ENCODE measurements at places on chromosomes 2 and 18.

GRCh38 chr2:181741756-181742155 lies 61.4 kb upstream of the NEUROD1 start:
- H3K4me1 ChIP-seq = no peaks in the 10 kb centered on the region
- no peak overlapping the region for H3K27ac ChIP-seq

DNA sequence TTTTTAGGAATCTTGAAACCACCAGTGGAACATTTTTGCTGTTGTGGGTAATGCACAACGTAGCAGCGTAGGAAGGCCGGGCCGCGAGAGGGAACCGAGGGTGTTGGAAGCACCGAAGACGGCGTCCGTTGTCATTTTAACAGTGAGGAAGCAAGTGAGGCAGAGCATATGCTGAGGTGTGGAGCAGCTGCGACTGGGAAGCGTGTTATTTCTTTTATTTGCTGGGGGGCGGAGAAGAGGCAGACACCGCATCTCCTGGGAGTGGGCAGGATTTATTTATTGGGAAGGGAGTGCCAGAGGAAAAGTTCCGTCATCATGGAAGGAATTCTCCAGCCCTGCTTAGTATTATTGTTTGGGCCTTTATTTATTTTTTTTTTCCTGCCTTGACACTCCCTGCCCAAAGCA lies 232.8 kb downstream of the KLHL29 start:
- DNase-seq = no peak
- no peaks in the 10 kb centered on the region for H3K27me3 ChIP-seq
- H3K36me3 ChIP-seq = no peaks in the 10 kb centered on the region
- peaks cover 15% of the 10 kb centered on the region for H3K4me1 ChIP-seq
- H3K27ac ChIP-seq = no peak overlapping the region

DNA sequence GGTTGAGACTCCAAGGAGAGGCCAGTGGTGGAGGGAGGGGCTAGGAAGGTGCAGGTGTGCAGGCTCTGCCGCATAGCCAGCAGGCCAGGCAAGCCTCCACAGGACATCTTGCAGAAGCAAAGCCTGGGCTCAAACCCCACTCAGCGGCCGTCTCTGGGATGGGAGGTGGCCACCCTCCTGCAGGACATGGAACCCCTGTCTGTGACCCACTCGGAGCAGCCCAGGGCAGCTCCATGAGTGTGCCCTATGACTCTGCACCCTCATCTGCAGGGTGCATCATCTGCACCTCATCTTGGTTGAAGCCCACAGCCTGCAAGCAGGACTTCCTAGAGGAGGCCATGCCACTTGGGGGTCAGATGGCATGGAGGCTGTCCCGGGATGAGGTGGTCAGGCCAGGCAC lies 46.3 kb downstream of the GPC1 start:
- no peaks in the 10 kb centered on the region for H3K27me3 ChIP-seq
- no peak overlapping the region for H3K27ac ChIP-seq

GRCh38 chr2:201558665-201559064 lies 84.6 kb downstream of the TMEM237 start:
- no peak for DNase-seq
- no peak overlapping the region for H3K27ac ChIP-seq
- H3K4me3 ChIP-seq = no peak overlapping the region
- H3K4me1 ChIP-seq = no peaks in the 10 kb centered on the region
- H3K36me3 ChIP-seq = no peaks in the 10 kb centered on the region

- no peak for DNase-seq
- no peak overlapping the region for H3K27ac ChIP-seq
- H3K4me1 ChIP-seq = peaks cover 10% of the 10 kb centered on the region
- no peak overlapping the region for H3K4me3 ChIP-seq
- no peaks in the 10 kb centered on the region for H3K36me3 ChIP-seq
Measured at GRCh38 chr2:111208639-111209038, 87.9 kb downstream of the BCL2L11 start.

DNA sequence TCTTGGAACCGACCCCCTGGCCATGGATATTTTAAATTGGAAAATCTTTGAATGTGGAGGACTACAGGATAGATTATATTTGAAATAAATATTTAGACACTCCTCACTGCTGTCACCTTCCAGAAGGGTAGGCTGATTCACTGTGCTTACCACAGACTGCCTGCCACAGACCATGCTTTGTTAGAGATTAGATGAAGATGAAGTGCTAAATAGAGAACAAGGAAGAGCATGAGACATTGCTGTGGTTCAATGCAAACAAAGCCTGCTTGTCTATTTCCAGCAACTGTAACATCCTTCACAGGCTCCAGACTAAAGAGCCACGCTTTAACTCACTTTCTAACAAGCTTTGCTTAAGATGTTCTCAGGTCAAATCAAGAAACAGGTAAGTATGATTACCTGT lies 81.0 kb upstream of the TMEM17 start:
- no peaks in the 10 kb centered on the region for H3K36me3 ChIP-seq
- no peak for DNase-seq
- H3K27ac ChIP-seq = no peak overlapping the region
- peaks cover 9% of the 10 kb centered on the region for H3K27me3 ChIP-seq
- H3K4me3 ChIP-seq = no peak overlapping the region
- H3K4me1 ChIP-seq = no peaks in the 10 kb centered on the region

DNA sequence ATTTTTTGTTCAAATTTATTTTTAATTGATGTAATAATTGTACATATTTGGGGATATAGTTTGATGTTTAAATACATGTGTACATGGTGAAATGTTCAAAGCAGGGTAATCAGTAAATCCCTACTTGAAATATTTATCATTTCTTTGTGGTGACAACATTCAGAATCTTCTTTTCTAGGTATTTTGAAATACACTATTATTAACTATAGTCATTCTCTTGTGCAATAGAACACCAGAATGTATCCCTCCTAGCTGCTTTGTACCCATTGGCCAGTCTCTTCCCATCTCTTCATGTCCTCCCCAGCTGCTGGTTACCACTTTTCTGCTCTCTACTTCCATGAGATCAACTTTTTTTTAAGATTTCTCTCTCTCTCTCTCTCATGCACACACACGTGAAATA lies 126.5 kb downstream of the ZNF407 start:
- peaks cover 12% of the 10 kb centered on the region for H3K36me3 ChIP-seq
- H3K27me3 ChIP-seq = no peaks in the 10 kb centered on the region
- peaks cover 17% of the 10 kb centered on the region for H3K4me1 ChIP-seq
- DNase-seq = no peak

- no peaks in the 10 kb centered on the region for H3K36me3 ChIP-seq
- no peak for DNase-seq
- H3K27ac ChIP-seq = no peak overlapping the region
- no peaks in the 10 kb centered on the region for H3K4me1 ChIP-seq
Measured at GRCh38 chr2:153940511-153940910, 68.8 kb downstream of the GALNT13 start.

DNA sequence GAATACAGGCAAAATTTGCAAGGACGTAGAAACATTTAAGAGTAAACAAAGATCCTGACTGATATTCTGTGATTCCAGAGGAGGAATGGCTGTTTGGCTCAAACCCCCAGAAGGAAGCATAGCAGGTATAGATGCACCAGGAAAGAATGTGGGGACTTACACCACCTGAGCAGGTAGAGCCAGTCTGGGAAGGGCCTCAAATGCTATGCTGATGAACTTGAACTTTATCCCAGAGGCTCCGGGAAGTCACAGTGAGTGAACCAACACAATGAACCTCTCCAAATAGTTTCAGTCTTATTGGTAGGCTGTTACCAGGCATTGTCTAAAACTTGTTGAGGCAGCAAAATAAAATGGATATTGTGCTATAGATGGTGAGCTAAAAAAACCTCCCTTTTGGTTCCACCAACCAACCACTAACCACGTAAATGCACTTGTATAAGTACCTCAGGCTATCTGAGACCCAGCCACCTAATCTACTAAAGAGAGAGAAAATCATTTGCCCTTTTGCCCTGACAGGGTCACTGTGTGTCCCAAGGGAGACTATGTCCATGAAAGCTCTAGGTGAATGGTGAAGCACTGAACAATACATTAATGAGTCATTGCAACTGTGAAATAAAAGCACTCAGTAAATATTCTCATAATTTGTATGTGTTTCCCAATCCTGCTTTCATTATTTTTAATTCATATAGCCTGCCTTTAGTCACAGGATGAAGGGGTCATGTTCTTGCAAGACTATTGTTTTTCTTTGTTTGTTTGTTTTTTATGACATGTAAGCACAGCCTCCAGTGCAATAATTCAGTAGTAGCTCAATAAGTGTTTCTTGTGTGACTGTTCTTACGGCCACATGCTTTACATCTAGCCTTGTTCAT lies 911.6 kb downstream of the EPHA4 start:
- H3K27me3 ChIP-seq = peaks cover 4% of the 10 kb centered on the region
- H3K36me3 ChIP-seq = no peaks in the 10 kb centered on the region
- no peak overlapping the region for H3K27ac ChIP-seq

DNA sequence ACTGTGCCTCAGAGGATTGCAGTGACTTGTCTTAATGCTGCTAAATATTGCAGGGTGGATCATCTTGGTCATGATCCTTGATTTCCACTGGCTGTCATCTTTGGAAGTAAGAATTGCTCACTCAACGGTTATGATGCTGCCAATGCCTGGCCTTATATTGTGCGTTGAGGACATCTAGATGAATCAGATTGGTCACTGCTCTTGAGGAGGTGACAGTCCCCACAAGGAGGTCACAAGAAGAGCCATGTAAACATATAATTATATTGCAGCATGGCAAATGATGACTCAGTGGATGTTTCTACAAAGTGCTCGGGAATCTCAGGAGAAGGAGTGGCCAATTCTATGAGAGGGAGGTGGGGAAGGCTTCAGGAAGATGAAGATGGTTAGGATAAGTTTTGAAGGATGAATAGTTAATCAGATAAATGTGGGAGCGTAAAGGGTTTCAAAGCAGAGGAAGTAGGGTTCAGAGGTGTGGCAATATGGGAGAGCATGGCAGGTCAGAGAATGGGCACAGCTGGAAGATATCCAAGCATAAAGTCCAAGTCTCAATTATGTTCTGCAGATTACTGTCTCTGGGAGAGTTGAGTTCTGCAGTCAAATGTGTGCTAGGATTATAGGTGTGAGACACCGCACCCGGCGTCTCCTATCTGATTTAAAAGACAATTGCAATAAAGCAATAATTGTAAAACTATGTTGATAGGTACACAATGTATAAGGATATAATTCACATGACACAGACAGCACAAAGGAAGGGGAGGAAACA lies 21.3 kb upstream of the TMEM131 start:
- H3K27me3 ChIP-seq = no peaks in the 10 kb centered on the region
- H3K36me3 ChIP-seq = no peaks in the 10 kb centered on the region
- DNase-seq = no peak

DNA sequence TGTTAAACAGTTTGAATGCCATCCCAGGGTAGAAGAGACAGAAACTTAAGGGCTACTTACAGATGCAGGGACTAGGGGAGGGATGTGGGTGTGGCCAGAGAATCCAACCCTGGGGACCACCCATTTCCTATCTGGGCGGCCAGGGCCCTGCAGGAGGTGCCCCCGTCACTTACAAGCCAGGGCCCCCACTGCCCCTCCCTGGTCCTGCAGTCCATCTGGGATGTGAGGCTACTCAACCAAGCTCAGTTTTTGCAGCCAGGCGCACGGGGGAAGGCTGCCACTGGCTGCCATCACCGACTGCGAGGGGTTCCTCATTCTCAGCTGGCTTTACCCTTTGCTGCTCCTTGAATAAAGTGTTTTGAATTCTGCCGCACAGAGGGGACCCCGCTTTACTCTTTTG lies 42.1 kb downstream of the RRM2 start:
- no peak for DNase-seq
- H3K4me1 ChIP-seq = peaks cover 2% of the 10 kb centered on the region
- peaks cover 9% of the 10 kb centered on the region for H3K36me3 ChIP-seq
- H3K4me3 ChIP-seq = no peak overlapping the region
- no peaks in the 10 kb centered on the region for H3K27me3 ChIP-seq

- no peak overlapping the region for H3K27ac ChIP-seq
- no peak overlapping the region for H3K4me3 ChIP-seq
- no peak for DNase-seq
- H3K36me3 ChIP-seq = no peaks in the 10 kb centered on the region
Measured at GRCh38 chr18:80187956-80188642, 59.2 kb downstream of the PARD6G start.

DNA sequence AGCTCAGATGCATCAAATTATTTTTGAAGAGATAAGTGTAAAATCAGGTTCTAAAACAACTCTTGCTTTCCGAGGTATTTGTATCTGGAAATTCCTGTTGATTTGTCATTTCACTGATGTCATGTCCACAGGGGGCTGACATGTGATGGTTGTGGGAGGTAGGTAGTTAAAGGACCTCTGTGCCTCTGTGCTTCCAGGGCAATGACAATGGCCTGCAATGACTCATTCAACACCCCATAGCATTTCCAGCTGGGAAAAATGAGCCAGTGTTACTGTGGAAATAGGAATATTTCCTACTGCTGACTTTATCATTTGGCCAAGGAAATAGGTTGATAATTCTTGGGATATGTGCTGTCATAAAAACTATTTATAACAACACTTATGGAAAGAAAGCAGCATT lies 86.2 kb upstream of the CCDC195 start:
- DNase-seq = no peak
- no peaks in the 10 kb centered on the region for H3K4me1 ChIP-seq
- H3K27me3 ChIP-seq = no peaks in the 10 kb centered on the region
- no peak overlapping the region for H3K4me3 ChIP-seq
- peaks cover 49% of the 10 kb centered on the region for H3K36me3 ChIP-seq
- no peak overlapping the region for H3K27ac ChIP-seq

- H3K27ac ChIP-seq = no peak overlapping the region
- peak; percentile 8 for DNase-seq
- no peak overlapping the region for H3K4me3 ChIP-seq
- H3K27me3 ChIP-seq = no peaks in the 10 kb centered on the region
- no peaks in the 10 kb centered on the region for H3K4me1 ChIP-seq
Measured at GRCh38 chr2:46876741-46877384, 38.7 kb downstream of the MCFD2 start.

GRCh38 chr2:113676623-113677266 lies 49.7 kb downstream of the RABL2A start:
- H3K4me3 ChIP-seq = no peak overlapping the region
- no peaks in the 10 kb centered on the region for H3K27me3 ChIP-seq
- H3K4me1 ChIP-seq = no peaks in the 10 kb centered on the region
- DNase-seq = no peak
- no peak overlapping the region for H3K27ac ChIP-seq

DNA sequence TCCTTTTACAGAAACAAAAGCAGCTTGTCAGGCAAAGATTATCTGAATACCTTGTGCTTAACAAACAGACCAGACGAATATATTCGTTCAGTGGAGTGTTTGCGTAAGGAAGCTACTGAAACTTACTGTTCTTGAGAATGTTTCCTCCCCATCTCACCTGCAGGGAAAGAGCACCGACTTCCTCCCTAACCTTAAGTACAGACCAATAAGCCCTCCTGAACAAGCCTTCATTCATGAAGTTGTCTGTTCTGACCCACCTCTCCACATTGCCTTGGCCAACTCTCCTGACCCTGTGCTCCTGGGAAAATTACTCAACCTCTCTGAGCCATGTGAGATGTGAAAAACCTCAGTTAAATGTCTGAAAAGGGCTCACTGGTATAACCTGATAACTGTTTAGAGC lies 35.2 kb downstream of the STK39 start:
- H3K4me1 ChIP-seq = peaks cover 59% of the 10 kb centered on the region
- H3K27ac ChIP-seq = peak overlapping the region; percentile 98
- no peaks in the 10 kb centered on the region for H3K27me3 ChIP-seq
- no peak for DNase-seq
- H3K4me3 ChIP-seq = peak overlapping the region; percentile 40

Data from activated naive CD4-positive, alpha-beta T cell treated with anti-CD3 and anti-CD28 coated beads for 36 hours (primary cell).